ENCODE measurements at places on chromosomes 1 and 21.
A peak's percentile ranks its signal among the peaks of the same experiment; 100 is the strongest.

DNA sequence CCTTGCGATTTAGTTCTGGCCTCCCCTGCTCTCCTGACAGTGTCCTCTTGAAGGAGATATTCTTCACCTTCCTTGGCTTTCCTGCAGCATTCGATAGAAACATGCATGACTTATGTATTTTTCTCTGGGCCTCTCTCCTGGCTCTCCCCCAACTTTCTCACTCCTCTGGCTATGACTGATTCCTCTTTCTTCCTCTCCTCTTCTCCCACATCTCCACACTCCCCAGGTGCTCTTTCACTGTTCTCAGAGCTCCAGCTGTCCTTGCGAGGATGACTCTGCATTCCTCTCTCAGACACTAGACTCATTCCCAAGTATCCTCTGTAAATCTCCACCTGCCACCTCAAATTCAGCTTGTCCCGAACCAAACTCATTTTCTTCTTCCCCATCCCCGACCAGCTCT, 18.0 kb downstream of the LRRC42 start:
- no peak for DNase-seq

DNA sequence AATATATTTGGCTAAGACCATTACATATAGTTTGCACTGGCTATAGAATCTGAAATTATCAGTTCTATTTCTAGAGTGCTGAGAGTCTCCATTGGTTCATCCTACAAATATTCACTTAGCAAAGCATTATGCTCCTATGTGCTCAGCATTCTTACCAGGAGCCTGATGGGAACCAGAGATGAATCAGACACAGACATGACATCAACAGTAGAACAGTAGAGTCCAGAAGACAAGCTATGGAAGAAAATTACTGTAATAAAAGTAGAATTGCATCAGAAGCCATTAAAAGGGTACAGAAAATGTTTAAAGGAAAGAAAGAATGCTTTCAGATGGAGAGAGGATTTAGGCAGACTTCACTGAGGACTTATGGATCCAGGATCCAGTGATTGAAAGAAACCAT, 271.7 kb upstream of the SNX7 start:
- no peak for DNase-seq

GRCh38 chr1:179169616-179170467, 59.6 kb downstream of the ABL2 start:
- DNase-seq = no peak

DNA sequence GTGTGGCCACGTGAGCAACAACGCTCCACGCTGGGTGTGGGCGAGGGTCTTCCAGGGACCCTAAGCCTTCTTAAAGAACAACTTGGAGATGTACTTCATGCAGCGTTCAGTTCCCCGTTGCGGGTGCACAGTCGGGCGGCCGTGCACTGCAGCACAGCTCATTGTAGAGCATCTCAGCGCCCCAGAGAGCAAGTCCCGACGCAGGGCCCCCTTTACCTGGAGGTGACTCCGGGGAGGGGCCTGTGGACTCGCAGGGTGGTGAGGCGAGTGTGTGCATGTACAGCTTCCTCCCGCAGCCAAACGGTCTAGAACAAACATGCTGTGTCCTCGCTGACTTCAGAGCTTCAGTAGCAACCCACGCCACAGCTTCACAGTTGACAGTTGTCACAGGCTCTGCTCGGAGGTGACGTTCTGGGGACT, 19.5 kb downstream of the RRP1 start:
- DNase-seq = no peak

- DNase-seq = no peak
Measured at GRCh38 chr1:44926311-44926781, 60.0 kb downstream of the EIF2B3 start.

DNA sequence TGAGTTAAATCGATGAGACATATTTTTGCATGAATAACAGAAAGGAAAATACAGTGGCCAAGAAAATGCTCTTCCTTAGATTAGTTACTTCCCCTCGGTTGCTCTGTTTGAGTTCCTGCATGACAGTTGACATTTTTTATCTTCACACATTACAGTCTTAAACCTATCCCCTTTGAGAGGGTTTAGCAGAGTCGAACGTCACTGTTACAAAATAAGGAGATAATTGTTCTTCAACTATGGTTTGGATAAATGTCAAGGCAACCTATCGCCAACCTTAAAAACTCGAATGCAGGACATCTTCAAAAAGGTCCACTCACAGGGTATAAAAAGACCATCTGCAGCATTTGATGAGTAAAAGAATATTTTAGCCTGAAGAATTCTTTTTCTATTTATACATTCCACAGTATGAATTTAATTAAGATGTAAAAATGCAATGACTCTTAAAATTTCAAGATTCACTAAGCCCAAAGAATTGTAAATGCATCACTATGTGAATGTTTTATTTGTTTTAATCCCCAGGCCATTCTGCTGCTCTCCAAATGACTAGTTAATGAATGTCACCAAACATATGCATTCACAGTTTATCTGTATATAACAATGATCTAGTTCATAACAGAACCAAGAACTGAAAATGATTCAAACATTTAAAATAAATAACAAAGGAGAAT, 68.9 kb upstream of the COL11A1 start:
- no peak for DNase-seq

GRCh38 chr1:109786531-109787021, 22.9 kb upstream of the EPS8L3 start:
- no peak for DNase-seq

- no peak for DNase-seq
Measured at GRCh38 chr1:9882296-9882944, 27.6 kb downstream of the CTNNBIP1 start.

DNA sequence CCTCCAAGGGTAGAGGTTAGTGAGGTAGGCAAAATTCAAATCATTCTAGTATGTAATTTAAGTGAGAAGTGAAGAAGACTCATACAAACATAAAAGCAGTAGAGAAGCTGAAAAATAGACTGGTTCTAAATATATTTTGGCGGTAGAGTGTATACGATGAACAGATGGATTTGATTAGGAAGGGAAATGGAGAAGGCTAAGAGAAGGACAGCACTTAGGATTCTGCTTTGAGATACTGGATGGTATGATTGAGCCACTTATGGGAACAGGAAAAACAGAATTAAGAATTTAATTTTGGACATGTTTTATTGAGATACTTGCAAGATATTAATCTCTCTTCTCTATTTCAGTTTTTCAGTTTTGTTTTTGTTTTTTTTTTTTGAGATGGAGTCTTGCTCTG, 60.1 kb downstream of the EPB41 start:
- DNase-seq = no peak

GRCh38 chr1:102578804-102579203, 529.5 kb downstream of the COL11A1 start:
- no peak for DNase-seq

DNA sequence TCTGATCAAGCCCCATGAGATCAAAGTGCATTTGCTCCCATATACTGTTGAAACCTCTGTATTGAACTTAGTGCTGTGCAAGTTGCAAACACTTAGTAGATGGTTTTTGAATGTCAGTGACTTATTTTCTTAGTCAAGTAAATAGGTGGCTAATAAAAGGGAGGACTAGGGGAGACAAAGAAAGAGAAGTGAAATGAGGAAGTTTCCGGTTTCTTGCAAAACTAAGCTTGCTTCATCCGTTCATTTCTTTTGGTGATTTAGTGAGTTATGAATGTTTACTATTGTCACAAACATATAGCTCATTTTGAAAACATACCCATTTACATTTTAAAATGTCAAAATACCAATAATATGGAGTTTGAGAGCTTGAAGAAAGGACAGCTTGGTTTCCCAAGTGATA, 23.0 kb downstream of the ADAMTS5 start:
- DNase-seq = no peak

DNA sequence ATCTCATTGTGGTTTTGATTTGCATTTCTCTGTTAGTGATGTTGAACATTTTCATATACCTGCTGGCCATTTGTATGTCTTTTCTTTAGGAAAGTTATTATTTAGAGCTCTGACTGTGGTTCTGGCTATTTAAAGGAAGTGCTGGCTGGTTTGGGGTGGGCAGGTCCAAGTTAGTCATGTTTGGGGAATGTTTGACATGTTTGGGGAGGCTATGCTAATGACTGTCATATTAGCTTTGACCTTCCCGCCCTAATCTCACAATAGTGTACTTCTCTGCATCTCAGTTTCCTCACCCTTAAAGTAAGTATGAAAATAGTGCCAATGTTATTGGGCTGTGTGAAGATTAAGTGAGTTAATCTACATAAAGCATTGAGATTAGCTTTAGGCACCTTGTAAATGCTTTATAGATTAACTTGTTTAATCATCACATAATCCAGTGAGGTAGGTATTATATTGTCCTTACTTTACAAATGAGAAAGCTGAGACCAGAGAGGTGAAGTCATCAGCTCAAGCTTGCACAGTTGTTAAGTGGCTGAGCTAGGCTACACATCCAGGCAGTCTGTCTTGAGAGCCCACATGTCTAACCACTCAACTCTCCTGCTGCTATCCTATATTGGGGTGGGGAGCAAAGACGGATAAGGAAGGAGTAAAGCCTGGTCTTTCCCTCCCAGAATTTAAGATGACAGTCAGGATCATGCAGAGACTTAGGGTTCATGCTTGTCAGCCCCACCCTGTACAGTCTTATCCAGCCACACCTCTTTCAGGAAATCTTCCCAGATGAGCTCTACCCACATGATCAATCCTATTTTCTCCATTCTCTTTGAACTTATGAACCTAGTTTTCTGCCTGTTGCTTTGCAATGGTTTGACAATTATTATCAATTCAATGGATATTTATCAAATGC, 22.8 kb upstream of the CRNN start:
- DNase-seq = no peak

DNA sequence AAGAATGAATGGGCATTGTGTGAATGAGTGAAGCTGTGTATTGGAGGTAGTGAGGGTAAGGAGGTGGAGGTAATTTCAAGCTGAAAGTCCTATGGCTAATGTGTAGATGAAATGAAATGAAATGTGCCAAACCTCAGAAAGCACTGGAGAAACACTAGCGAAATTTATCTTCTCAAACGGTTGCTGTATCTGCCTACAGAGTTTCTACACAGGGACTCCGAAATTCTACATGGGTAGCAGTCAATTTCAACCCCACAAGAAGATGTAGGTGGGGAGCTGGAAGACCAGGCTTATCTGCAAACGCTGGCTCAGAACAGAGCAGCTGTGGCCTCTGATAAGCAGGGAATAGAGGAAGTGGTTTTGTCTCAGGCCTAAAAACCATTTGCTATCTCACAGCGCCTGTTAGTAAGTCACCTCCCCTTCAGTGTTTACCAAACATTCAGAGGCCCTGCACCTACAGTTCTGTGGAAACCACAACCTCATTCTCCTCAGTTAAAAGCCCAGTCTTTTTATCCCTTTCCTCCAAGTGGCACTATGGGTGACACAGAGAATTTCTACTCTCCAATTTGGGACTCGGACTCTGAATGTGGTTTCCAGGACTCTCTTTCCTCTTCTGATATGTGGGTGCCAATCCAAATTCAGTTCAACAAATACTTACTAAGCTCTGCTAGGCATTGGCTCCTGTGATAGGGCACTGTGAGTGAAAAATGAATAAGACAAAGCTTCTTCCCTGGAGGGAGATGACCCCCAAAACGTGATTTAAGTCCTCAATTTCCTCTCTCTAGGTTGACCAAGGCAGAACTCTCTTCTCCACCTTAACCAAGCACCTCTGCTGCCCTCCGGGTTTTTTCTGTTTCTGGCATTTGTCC, 17.2 kb upstream of the SLAMF6 start:
- peak; percentile 45 for DNase-seq
